ENCODE measurements at places on chromosomes 4 and X.

DNA sequence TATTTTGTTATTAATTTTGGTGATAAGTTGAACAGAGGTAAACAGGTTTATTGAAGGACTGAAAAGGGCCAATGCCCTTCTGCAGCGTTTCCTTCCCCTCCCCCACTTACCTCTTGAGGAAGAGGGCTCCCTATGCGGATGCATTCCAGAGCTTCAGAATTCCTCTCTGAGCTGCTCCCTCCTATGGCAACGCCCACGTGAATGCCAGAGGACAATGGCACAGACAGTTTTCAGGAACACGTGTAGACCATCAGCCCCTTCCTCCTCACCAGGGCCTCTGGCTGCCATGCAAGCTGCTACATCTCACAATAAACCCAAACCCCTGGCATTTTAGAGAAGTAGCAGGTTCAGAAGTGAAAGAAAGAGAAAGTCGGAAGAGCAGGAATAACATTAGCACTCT lies 127.9 kb downstream of the CHRDL1 start:
- no peak for DNase-seq

- no peak for DNase-seq
These were observed 1.7 kb downstream of the EVC2 start for GRCh38 chr4:5706486-5707290.

- no peak for DNase-seq
These were observed 3.3 kb downstream of the PWWP3B start for GRCh38 chrX:106171293-106171820.

- no peak for DNase-seq
These were observed 57.2 kb downstream of the MFAP3L start for GRCh38 chr4:169968999-169969398.

GRCh38 chr4:82050796-82051195 lies 323.0 kb downstream of the HNRNPD start:
- no peak for DNase-seq

GRCh38 chrX:150704030-150704613 lies 10.9 kb downstream of the MTMR1 start:
- DNase-seq: no peak

GRCh38 chrX:45434231-45434630 lies 233.6 kb upstream of the DIPK2B start:
- no peak for DNase-seq

- no peak for DNase-seq
These were observed 479.1 kb upstream of the SLIT2 start for GRCh38 chr4:19772581-19772980.

GRCh38 chr4:154720123-154720522 lies 23.7 kb upstream of the LRAT start:
- DNase-seq: no peak

DNA sequence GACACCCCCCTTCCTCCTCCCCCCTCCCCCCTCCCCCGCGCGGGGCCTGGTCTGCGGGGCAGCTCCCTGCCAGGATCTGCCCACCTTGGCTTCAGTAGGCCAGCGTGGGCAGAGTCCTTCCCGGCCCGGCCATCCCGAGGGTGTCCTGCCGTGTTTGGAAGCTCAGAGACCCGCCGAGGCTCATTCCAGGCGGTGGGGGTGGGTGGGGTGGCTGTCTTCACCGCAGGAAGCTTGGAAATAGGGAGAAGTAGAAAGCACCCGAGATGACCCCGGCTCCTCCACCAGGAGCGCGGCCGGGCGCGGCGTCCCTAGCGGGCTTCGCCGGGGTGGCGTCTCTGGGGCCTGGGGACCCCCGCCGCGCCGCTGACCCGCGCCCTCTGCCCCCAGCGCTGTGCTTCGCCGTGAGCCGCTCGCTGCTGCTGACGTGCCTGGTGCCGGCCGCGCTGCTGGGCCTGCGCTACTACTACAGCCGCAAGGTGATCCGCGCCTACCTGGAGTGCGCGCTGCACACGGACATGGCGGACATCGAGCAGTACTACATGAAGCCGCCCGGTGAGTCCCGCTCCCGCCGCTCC lies 1.6 kb downstream of the NAT8L start:
- DNase-seq: no peak

DNA sequence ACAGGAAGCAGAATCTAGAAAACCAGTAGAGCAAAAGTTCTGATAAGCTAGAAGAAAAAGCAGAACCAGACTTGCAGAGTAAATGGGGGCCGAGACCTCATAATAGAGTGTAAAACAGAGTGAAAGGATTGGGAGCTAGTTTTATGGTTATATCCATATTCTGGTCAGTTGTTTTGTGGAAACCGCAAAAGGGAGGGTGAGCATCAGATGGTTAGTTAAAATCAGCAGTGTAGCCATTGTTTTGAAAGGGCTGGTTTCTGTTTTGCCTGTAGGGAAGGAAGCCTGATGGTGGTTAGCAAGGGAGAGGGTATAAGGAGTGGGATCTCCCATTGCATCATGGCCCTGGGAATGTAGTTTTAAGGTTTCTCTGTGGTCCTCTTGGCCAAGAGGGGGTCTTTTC lies 17.2 kb upstream of the CCNI start:
- no peak for DNase-seq

GRCh38 chr4:85153221-85153620 lies 186.7 kb upstream of the WDFY3 start:
- DNase-seq: no peak

DNA sequence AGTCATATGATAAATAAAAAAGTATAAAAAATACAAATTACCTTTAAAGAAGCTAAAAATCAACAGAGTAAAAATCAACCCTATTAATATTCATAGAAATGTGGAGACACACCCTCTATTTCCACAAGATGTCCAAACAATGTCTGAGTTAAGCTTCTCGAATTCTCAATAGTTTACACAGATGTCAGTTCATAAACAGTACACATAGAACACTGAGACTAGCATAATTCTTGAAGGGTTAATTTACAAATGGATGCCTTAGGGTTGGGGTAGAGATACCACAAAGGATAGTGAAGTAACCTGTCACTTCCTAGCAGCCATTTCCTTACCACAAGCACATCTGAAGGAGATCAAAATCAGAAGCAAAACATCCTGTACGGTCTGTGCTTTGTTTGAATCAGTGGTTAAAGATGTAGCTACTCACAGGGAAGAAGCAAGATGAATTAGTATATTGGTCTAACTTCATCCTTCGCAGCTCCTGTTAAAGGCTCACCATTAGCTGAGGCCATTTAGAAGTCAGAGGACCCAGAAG lies 2393.9 kb downstream of the ARAP2 start:
- peak; percentile 1 for DNase-seq

GRCh38 chr4:14925471-14925870 lies 76.8 kb upstream of the CPEB2 start:
- DNase-seq: no peak

GRCh38 chr4:54852602-54853001 lies 194.8 kb downstream of the KIT start:
- no peak for DNase-seq

DNA sequence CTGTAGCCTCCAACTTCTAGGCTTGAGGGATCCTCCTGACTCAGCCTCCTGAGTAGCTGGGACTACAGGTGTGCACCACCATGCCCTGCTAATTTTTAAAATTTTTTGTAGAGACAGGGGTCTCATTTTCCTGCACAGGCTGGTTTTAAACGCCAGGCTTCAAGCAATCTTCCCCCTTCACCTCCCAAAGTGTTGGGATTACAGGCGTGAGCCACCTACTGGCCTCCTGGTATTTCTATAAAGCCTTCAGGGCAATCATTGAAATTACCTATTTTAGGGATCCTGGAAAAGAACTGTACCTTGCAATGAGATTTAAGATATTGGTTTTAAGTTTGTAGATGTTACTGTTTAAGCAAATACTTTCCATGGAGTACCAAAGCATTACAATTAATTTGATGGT lies 13.5 kb upstream of the PLS3 start:
- no peak for DNase-seq
